GOT3 (cell line): ENCODE measurements at places on chromosomes 2 and 18.

DNA sequence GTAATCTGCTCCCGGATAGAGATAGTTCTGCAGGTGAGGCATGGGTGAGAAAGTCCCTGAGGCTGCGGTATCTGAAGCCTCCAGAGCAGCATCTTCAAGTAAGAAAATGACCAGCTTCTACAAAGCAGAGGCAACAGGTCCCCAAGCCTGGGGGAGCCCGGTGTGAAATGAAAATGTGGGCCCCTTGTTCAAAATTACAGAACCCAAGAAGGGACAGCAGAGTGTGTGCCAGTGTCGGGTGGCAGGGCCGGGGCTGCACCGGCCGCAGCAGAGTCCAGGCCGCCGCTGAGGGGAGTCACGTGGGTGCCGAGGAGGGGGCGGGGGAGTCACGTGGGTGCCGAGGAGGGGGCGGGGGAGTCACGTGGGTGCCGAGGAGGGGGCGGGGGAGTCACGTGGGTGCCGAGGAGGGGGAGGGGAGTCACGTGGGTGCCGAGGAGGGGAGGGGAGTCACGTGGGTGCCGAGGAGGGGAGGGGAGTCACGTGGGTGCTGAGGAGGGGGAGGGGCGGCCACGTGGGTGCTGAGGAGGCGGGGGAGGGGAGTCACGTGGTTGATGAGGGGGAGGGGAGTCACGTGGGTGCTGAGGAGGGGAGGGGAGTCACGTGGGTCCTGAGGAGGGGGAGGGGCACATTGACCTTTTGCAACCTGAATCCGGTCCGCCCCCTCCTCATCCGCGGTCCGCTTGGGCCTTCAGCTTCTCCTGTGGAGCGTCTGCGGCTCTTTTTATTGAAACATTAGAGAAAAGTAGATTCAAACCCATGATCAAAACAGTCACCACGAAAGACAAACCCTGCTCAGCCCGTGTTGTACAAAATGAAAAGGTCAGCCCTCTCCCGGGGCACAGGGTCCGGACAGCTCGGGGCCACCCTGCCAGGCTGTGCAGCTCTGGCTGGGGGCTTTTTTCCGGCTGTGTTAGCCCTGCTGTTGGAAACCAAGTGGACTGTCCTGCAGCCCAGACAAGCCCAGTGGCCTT, 10.4 kb downstream of the COLEC11 start:
- no peak for DNase-seq

DNA sequence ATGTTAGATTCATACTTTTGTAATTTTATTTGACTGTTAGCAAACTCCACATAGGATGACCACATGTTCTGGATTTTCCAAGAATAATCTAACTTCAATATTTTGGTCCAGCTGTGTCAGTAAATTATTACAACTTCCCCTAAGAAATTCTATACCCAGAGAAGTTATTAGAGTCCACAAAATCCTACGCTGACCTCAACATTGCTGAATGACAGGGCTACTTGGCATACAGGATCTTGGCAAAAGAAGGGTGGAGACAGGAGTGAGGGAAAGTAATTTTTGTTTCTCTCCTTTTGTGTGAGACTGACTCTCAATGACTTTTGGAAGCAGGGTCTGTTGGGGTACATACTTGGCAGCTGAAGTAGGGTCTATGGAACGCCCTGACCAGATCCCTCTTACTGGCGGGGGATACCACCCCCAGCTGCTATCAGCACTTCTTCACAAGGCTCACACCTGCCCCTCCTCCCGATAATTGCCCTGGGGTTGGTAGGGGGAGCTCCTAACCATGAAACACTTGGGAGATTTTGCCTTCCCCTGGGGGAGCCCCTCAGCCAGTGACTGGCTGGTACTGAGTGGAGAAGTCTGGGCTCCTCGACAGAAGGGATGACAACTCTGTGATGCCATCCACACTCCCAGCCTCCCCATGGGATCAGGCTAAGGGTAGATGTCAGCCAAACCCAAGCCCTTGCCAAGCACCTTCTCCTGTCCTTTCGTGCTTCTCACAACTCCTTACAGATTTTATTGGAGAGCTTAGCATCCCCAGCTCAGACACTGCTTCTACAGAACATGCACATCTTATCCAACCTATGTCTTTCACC, 110.6 kb upstream of the FHL2 start:
- no peak for DNase-seq

GRCh38 chr2:141498561-141498960, 632.3 kb downstream of the LRP1B start:
- no peak for DNase-seq

DNA sequence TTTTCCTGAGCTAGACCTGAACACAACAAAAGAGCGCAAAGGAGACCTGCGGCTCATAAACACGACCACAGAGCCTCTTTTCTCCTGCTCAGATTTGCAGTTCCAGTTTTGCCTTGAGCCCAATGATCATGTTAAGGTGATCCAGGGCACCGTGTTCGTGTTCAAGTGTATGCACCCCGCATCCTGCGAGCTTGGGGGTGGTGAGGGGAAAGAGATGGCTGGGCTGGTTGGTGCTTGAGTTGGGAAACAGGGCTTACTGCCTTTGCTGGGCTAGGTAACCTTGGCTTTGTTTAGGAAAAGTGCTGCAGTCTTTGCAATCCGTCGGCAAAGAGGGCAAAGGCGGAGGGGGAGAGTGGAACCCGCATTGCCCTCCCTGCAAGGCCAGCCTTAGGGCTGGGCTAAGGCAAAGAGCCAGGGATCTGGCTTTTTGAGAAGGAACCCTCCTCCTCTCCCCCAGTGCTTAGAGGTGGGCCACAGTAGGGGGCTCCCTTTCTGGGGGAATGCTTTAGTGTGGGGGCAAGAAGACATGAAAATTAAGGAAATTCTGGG, 1.3 kb downstream of the HOXD10 start:
- no peak for DNase-seq

DNA sequence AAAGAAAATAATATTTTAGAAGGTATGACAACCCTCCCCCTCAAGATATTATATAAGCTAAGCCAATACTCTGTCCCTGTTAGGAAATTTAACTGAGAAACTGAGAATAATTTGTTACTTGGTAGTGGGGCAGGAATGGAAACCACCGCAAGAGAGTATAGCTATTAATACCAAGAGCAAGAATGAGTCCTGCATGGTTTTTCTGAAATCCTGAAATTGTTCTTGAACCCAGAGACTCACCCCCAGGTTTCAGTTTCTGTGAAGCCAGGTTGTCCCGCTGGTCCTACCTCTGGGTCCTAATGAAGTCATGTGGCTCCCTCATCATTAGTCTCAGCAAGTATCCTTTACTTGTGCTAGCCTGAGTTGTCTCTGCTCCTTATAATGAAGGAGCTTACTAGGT, 671.0 kb upstream of the ACVR2A start:
- DNase-seq = no peak

DNA sequence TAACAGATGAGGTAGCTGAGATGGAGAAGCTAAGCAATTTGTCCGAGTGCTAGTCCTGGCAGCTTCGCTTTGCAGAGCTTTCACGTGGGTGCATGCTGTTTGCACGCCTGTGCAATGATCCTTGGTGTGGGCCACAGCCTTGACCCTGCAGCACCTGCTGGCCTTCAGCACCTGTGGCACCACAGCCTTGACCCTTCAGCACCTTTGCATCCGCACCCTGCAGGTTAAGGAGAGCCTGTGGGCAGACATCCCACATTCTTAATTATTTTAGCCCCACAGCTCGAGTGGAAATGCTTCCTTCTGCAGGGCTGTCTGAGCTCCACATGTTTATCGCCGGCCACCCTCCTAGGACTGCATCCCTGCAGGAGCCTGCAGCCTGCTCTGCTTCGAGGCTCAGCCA, 19.3 kb downstream of the NCK2 start:
- DNase-seq = no peak

DNA sequence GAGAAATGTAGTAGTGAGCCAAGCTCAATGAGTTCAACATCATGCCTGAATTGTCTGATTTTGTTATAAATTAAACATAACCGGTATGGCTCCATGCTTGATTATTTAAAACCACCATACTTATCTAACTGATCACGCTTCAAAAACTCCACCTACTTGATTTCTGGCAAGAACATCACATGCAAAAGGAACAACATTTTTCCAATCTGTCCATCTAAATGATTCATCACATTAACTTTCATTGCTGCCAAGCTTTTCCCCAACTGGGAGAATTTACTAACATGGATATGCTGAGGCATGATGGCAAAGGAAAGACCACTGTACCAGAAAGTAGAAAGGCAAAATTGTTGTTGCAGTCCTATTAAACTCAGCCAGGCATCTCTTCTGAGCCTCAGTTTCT, 286.8 kb downstream of the TRIB2 start:
- DNase-seq = no peak

GRCh38 chr2:11742317-11742701, 4.1 kb upstream of the LPIN1 start:
- no peak for DNase-seq

DNA sequence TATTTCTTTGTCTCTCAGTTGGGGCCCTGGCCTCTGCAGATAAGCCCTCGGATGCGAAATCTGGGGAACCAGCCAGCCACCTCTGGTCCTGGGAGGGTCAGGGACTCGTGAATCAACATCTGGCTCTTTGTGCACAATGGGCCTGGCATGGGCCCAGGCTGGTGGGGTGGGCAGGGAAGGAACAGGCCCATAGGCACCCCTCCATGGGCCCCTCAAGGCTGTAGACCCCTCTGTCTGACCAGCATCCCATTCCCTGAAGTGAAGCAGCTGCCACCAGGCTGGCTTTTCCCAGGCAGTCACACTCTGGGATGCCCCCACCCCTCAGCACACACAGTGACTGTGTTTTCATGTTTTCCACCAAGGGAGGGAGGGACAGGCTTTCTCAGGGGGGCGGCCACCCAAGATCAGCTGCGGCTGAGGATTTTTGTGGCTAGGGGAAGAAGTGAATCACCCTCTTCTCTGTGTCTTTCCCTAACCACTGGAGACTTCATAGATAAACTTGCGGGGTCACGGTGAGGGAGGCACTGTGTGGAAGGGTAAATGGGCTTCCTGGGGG, 166.0 kb downstream of the AGAP1 start:
- no peak for DNase-seq

GRCh38 chr2:129877795-129878775, 101.4 kb upstream of the RAB6C start:
- no peak for DNase-seq

DNA sequence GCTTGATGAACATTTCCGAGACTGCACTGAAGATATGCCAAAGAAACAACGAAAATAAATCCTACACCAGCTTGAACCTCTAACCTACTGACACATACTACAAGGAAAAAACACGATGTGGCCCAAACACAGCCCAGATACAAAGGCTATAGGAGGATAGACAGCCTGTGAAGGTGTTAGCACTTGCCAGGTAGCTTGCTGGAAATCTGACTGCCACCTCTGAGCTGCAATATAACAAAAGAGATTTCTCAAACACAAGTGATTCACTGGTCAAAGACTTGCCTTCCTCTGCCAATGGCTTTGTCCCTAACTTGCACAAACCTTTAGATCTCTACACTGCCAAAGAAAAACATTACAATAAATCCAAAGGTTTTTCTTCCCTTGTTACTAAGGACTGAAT, 21.1 kb downstream of the CFAP210 start:
- DNase-seq = no peak

GRCh38 chr2:139585101-139585500, 804.9 kb upstream of the NXPH2 start:
- no peak for DNase-seq

GRCh38 chr2:111121028-111121827, 514 bp downstream of the BCL2L11 start:
- no peak for DNase-seq

DNA sequence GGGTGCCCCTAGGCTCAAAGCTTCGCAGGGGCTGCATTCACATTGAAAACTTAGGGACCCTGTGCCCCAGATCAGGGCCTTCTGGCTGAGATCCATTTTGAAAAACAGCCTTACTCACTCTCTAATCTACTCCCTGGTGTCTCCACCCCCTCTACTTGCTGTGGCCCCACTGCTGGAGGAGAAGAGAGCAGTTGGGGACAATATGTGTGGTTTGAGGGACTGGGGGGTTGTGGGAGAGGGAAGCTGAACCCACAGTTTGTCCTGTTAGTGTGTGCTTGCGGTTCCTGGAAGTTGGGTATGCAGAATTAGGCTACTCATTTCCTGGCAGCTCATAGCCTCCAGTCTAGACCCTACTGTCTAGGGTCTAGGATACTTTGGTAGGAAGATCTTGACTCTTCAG, 211.4 kb downstream of the PRKCE start:
- no peak for DNase-seq

- DNase-seq = no peak
Measured at GRCh38 chr2:183164650-183165015, 40.4 kb downstream of the NUP35 start.

DNA sequence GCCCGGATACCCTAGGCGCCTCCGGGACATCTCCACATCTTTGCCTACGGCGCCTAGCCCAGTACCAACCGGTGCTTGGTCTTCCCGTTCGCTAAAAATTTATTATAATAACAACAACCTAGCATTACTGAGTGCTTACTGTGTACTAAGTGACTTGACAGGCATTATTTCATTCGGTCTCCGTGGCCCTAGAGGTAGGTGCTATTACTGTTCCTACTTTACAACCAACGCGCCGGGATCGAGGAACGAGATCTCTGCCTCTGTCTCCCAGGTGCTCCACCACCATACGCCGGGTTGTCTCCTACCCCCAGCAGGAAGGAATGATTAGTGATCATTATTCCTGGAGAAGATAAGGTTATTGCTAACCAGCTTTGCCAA, 657 bp upstream of the BIN1 start:
- DNase-seq = no peak

GRCh38 chr2:235287375-235287733, 206.5 kb upstream of the AGAP1 start:
- DNase-seq = no peak

- no peak for DNase-seq
Measured at GRCh38 chr2:99609851-99610381, 120.1 kb upstream of the REV1 start.

GRCh38 chr2:98926601-98927000, 9.4 kb downstream of the CRACDL start:
- no peak for DNase-seq

DNA sequence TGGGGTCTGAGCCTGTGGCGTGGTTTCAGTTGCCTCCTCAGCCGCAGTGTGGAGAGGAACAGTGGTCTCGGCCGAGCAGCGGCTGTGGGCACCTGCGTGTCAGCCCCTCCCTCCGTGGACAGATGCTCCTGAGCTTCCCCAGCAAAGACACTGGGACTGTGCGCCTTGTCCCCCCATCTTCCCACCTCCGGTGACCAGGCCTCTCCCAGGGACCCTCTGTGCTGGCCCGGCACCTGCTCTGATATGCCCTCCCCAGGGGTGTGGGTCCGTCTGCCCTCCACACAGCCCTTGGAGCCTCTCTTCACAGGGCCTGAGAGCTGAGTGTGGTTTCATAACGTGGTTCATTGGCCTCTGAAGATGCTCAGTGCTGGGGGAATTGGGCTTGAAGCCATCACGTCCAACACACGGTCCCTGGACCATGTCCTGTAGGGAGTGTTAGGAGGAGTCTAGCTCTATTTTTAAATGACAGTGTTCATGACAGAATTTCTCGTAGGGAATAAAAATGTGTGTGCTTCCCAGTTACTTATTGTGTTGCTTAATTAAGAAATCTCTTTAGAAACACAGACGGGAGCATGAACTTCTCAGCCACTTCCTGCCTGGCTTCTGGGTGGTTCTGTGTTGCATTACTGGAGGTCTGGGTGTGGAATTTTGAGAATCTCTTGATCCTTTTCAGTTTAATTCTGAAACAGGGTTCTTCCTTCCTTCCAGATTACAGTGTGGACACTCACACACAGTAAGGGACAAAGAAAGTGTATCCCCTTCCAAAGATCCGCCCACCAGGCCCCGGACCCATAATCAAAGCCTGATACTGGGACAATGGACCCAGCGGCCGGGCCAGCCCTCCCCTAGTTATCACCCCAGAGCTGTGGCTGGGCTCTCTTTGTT, 110.7 kb downstream of the NFATC1 start:
- no peak for DNase-seq

GRCh38 chr18:37564711-37565100, 892 bp downstream of the CELF4 start:
- no peak for DNase-seq

- DNase-seq = no peak
Measured at GRCh38 chr18:23970161-23971096, 44.1 kb upstream of the TTC39C start.
